ENCODE measurements at places on chromosomes 16 and 17.

GRCh38 chr16:76818606-76819181, 372.3 kb upstream of the MON1B start:
- DNase-seq, result no peak

GRCh38 chr17:6523330-6523729, 33.0 kb downstream of the PITPNM3 start:
- no peak for DNase-seq

DNA sequence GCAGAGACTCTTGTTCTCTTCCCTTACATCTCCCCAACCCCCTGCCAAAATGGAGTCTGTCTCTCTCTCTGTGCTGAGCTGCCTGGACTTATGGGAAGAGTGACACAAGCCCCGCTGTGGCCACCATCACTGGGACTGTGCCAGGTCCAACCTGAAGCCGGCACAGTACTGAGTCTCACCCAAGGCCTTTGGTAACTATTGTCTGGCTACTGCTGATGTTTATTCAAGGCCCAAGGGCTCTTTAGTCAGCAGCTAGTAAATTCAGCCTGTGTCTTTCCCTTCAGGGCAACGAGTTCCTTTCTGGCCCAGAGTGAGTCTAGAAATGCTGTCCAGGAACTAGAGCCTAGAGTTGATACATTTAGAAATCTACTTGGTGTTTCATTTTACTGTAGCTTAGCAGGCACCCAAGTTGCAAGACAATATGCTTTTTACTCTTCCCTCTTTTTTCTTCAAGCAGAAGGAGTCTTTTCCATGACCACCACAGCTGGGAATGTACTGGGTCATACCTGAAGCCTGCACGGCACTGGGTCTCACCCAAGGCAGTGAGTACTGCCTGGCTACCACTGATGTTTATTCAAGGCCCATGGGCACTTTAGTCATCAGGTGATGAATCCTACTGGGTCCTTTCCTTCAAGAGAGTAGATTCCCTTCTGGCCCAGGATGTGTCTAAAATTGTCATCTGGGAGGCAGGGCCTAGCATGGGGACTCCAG, 17.7 kb downstream of the EFCAB5 start:
- no peak for DNase-seq

DNA sequence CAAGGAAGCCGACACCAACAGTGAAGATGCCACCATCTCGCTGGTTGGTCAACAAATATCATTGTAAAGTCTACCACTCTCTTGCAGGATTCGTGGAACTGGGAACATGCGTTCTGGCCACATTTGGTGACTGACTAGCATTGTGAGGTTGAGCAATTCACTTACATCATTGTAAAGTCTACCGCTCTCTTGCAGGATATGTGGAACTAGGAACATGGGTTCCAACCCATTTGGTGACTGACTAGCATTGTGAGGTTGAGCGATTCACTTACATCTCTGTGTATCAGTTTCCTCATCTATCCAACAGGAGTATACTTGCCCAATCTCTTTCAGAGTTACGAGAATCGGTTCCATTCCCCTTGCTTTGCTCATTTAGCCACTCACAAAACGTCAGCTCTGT, 42.6 kb upstream of the RPH3AL start:
- no peak for DNase-seq

- DNase-seq, result no peak
Observed at GRCh38 chr16:75532791-75533190, 3.1 kb downstream of the CHST5 start.

Data from NCI-H446 (cell line).